LoVo (cell line): ENCODE measurements at places on chromosomes 5 and 9.
A peak's percentile ranks its signal among the peaks of the same experiment; 100 is the strongest.

GRCh38 chr9:122378236-122378635, 7.4 kb downstream of the PTGS1 start:
- DNase-seq, result no peak

DNA sequence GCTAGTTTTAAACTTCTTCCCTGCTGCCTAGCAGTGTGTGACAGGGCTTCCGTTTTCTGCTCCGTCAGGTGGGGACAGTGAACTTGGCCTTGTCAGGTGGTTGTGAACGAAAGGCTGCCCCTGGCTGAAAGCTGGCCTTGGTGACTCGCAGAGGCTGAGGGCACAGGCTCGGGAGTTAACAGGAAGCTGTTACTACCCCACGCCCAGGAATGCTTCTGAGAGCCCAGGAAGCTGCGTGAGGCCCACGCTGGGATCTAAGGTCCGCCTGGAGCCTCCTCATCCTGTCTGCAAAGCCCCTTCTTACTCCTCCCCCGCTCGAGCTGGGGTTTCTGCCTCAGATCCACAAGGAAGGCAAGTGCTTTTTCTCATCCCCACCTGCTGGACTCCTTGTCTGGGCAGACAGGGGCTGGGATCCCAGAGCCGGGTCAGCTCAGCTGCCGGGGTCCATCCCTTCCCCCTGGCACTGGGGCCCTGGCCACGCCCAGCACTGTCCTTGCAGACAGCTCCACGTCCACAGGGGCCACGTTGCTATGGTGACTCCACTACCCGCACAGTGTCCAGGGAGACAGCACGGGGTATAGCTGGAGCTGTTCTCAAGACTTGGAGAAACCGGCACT, 124.7 kb upstream of the TBC1D2 start:
- peak; percentile 20 for DNase-seq

GRCh38 chr5:119389288-119390030, 33.6 kb downstream of the TNFAIP8 start:
- DNase-seq, result no peak

- peak; percentile 70 for DNase-seq
These were observed 996 bp upstream of the GAS1 start for GRCh38 chr9:86948074-86948929.

GRCh38 chr9:92706218-92706940, 36.4 kb upstream of the IPPK start:
- DNase-seq, result peak; percentile 1

GRCh38 chr5:101662263-101662662, 633.8 kb downstream of the SLCO4C1 start:
- no peak for DNase-seq

- no peak for DNase-seq
These were observed 108.6 kb upstream of the TMEM161B start for GRCh38 chr5:88377240-88377639.

DNA sequence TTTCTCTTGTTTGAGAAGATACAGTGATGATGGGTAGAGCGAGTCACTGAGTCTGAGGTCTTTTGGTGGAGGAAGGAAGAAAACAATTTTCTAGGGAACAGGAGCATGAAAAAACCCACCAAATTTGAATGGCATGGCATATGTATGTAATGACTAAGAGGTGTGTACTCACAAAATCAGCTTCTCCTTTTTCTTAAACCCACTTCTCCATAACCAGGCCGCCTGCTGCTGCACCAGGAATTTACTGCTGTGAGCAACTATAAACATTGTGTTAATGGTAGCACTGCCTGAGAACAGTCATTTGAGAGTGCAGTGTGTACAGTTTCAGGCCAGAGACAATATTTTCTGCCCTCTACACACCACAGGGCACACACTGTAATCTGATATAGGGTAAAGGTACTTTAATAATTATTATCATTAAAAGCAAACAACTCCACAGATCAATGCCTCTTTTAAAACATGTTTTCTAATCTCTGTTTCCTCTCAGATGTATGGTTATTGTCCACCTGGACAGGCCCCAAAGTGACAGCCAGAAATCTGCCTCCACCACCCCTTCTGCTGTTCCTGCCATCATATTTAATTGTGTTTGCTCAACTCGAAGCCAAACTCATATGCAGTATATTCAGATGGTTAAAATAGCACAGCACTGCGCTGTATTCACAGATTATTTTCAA, 241.6 kb downstream of the KIAA0825 start:
- no peak for DNase-seq

GRCh38 chr9:84823421-84824271, 154.1 kb downstream of the NTRK2 start:
- DNase-seq, result peak; percentile 41

GRCh38 chr5:96320797-96321196, 112.3 kb downstream of the PCSK1 start:
- DNase-seq, result peak; percentile 14

DNA sequence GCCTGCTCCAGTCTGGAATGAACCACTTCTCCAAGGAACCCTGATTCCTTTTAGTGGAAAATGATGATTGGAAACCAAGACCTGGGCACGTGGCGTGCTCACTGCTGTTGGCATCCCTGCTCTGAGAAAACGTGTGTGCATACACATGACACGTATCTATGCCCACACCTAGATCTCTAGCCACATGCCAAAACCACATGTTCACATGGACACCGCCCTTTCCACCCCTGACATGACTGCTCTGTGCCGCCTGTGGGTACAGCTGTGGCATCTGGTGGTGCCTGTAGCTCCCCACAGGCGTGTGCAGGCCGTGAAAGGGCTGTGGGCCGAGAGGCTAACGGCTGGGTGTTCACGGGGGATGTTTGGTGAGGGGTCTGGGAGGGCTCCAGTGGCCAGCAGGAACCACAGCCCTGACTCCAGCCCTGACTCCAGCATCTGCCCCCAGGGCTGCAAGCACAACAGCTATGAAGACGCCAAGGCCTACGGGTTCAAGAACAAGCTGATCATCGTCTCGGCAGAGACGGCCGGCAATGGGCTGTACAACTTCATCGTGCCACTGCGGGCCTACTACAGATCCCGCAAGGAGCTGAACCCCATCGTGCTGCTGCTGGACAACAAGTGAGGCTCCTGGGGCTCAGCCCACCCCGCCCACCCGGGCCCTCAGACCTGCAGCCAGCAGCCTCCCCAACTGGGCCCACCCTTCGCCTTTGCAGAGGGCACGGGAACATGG, 75.1 kb downstream of the KCNT1 start:
- no peak for DNase-seq

GRCh38 chr9:126329476-126330275, 3.0 kb downstream of the MVB12B start:
- DNase-seq, result no peak

- no peak for DNase-seq
These were observed 73.5 kb upstream of the MEGF10 start for GRCh38 chr5:127216898-127217675.

GRCh38 chr9:74379718-74380117, 117.4 kb upstream of the RORB start:
- peak; percentile 42 for DNase-seq

DNA sequence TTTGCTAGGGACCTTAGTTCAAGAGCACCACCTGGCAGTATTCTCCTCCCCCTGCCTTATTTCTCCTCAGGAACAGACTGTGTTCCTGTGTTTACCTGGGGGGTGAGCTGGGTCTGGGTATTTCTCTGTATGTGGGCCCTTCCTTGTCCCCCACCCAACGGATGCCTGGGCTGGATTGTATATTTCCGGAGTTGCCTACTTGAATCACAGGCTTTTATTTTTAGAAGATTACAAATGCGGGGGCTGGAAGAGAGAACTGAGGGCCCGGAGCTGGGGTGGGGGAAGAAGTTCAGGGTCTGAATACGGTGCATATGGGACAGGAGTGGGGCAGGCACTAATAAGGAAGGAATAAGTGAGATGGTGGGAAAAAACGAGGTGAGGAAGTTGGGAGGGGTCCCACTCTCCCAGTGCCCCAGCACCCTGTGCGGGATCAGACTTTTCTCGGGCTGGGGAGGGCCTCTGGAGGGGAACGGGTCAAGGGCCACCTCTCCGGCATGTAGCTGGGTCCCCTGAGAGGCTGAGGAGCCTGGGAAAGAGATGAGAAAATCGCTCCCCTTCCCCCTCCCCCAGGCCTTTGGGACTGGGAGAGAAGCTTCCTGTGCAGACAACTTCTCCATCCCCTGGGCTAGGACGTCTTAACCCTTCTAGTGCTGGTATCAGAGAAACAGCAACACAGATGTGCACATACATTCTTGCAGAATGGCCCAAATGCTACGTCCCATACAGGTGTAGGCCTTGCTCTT, 42.1 kb downstream of the PCDH1 start:
- no peak for DNase-seq

DNA sequence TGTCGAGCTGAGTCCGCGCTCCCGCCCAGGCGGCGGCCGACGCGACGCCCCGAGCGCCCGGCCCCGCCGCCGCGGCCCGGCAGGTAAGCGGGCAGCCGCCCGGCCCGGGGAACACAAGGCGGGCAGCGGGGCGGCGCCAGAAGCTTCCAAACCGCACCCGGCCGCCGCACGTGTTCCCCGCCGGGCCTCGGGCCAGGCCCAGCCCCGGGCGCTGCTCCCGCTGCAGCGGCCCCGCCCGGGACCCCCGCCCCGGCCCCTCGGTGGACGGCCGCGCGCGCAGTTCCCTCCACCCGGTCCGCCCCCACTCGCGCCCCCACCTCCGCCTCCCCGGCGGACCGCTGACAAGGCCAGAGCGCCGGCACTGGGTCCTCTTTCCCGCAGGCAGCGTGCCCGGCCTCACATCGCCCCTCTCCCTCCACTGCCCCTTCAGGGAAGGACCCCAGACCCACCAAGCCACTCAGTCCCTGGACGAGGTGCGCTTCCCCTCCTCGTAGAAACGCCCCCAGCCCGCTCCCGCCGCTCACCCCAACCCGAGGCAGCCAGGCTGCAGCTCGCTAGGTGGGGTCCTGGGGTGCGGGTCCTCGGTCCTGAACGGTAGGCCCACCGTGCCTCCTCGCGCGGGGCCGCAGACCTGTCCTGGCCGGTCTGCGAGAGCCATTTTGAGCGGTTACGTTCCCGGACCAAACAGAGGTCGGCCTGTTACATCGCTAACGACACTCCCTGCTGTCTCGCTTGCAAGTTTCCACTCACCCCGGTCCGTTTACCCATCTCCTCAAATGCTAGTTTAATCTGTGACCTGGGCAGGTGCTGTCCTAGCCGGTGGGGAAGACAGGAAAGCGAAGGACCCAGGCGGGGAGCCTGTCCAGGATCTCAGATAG, 475 bp downstream of the WDR5 start:
- DNase-seq, result no peak

- no peak for DNase-seq
These were observed 340.3 kb upstream of the WWC1 start for GRCh38 chr5:167951116-167951515.

- no peak for DNase-seq
These were observed 234.4 kb upstream of the MPDZ start for GRCh38 chr9:13513716-13514444.

DNA sequence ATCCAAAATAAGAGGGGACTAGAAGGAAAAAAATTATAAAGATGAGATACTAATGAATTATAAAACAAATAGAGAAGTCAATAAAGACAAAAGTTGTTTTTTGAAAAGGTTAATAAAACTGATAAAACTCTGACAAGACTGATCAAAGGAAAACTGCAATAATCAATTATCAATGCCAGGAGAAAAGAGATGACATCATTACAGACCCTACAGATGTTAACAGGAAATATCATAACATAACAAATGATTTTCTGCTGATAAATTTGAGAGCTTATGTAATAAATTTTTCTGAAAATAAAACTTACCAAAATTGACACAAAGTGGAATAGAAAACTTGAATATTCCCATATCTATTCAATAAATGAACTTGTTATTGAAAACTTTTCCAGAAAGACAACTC, 34.3 kb upstream of the CEP72 start:
- no peak for DNase-seq

GRCh38 chr5:102542057-102542456, 43.3 kb upstream of the SLCO6A1 start:
- no peak for DNase-seq

- no peak for DNase-seq
These were observed 53.4 kb downstream of the MAN2A1 start for GRCh38 chr5:109743041-109743531.

- DNase-seq, result no peak
These were observed 2041.4 kb upstream of the CDH9 start for GRCh38 chr5:29079771-29080170.

DNA sequence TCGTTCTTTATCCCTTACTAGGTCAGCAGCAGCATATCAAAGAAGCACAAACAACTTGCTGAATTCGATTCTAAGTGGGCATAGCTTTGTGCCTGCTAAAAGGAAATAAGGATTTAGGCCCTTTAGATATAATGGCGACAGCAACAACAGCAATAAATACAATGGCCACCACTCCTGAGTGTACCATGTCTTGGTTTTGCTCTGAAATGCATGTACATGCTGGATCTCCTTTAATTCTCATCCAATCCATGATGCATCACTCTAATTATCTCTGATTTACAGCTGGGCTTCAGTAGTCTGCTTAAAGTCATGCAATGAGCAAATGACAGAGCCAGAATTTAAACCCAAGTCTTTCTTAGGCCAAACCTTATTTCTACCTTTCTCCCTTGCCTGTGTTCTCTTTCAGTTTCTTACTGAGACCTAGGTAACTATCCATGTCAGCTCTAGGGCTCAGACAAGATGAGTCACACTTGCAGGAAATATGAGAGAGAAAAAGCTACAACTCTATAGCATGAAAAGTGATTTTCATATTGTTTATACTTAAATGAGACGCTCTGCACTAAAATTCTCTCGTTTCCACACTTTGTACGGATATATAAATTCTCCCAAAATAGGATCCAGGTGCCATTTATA, 111.8 kb downstream of the HMHB1 start:
- DNase-seq, result peak; percentile 57
